Globus pallidus (tissue), 1 donor: ENCODE measurements at places on chromosomes 7 and 10.

GRCh38 chr10:98407017-98407743, 7.8 kb downstream of the PYROXD2 start:
- DNase-seq: no peak

GRCh38 chr7:36360244-36360643, 29.4 kb upstream of the ANLN start:
- DNase-seq: no peak

DNA sequence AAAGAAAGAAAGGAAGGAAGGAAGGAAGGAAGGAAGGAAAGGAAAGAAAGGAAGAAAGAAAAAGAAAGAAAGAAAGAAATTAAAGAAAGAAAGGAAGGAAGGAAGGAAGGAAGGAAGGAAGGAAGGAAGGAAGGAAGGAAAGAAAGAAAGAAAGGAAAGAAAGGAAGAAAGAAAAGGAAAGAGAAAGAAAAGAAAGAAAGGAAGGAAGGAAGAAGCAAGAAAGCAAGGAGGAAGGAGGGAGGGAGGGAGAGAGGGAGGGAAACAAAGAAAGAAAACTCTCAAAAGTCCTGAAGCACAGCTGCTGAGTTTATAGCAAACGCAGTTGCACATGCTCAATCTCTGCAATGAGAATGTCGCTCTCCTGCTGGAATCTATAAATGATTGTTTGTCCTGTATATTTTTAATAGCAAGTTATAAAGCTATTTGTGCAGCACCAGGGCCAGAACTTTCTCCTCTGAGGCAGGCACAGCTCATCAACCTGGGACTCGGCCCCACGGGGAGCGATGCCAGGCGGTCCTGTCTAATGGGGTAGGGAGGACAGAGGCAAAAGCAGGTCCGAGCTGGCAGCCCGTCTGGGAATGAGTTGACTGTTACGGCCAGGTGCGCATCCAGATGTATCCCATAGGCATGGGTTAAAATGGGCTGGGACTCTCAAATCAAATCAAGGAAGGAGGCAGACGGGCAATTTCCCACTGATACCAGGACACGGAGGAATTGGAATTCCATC, 118.0 kb upstream of the PFKP start:
- no peak for DNase-seq

DNA sequence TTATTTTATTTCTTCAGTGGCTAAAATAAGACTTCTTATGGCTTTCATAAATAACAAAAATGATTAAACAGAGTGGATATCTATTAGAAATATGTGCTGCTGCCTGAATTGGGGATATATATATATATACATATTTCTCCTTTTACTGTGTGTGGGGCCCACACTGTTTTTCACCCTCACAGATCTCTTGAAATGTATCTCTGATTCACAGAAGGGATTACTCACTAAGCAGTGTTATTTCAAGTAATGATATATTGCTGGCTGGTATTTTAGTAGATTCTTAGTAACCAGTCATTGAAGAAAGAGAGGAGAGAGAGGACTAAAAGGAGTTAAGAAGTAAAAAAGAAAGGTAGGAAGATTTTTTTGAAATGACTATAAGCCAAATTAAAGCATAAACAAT, 308.6 kb upstream of the NRP1 start:
- no peak for DNase-seq

DNA sequence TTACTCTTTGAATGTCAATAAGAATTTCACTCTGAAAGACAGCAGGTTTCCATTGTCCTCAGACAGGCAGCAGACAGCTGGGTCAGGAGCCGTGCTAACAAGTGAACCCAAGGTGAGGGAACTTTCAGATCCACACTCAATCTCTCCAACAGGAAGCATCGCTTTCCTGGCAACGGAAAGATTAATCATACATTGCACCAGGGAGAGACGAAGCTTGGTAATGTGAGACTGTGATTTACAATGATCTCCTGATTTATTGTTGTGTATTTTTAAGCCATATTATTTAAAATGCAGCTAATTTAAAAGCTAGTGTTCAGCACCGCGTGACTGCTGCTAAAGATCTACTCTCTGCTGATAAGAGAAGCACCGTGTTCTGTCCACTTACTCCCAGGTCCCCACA, 17.5 kb upstream of the NOM1 start:
- no peak for DNase-seq

- no peak for DNase-seq
Measured at GRCh38 chr10:10722422-10722821, 295.2 kb upstream of the CELF2 start.
